ENCODE measurements at places on chromosomes 5 and 9.

DNA sequence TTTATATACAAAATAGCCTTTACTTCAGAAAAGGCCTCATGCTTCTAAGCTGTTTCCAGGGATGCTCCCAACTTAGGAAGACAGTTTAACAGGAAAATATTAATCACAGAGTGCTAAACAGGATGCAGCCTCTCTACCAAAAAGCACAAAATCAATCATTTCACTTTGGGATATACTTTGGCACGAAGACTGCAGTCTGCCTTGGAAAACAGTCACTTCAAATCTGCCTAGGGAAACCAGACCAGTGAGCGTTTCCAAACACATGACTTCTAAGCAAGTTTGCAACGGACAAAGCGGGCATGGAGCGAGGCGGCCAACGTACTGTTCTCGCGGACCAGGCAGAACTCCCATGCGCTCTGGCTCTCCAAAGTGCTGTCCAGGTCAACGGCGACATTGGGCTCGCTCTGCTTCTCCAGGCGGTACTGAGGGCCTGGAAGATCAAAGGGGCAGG lies 201.0 kb downstream of the MAPKAP1 start:
- no peak for DNase-seq

DNA sequence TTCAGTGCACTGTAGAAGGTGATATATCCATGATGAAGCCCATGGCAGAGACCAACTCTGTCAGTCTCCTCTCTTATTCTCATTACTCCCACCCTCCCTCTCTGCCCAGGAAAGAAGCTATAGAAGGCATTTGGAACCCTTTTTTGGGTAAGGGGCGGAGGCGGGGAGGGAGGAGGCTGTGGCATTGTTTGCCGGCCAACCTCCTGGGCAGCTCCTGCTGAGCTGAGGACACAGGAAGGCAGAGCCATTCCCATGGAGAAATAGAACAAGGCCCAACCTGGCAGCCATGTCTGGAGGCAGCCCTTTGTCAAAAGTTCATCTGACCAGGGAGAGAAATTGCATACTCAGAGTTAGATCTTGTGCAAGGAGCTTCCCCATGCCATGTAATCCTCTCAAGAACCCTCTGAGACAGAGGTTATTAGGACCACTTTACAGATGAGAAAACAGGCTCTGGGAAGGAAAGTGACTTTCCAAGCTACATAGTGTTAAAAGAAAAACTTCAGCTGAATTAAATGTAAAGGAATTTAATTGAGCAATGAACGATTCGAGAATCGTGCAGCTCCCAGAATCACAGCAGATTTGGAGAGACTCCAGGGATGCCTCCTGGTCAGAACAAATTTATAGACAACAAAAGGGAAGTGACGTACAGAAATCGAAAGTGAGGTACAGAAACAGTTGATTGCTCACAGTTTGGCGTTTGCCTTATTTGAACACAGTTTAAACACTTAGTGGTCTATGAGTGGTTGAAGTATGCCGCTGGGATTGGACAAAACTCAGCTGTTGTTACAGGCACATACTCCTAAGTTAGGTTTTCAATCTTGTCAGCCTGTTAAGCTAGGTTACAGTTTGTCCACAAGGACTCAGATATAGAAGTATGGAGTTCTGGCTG lies 158.6 kb downstream of the MELK start:
- no peak for DNase-seq

DNA sequence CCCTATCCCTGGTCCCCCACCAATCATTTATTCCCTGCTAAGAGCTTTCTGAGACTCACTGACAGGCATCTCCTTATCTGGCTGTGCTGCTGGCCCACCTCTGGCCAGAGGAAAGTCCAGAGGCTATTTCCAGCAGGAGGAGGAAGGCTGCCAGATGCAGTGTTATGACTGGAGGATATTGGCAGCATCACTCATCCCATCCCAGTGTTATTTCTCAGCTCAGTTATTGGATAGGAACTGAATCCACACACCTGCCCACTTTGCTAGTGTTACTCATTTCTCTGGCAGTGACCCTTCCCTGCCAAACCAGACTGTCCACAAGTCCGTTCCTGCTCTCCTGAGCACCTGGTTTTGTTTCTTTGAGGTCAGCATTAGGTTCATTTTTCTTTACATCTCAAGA lies 228.2 kb downstream of the GRIA1 start:
- no peak for DNase-seq

DNA sequence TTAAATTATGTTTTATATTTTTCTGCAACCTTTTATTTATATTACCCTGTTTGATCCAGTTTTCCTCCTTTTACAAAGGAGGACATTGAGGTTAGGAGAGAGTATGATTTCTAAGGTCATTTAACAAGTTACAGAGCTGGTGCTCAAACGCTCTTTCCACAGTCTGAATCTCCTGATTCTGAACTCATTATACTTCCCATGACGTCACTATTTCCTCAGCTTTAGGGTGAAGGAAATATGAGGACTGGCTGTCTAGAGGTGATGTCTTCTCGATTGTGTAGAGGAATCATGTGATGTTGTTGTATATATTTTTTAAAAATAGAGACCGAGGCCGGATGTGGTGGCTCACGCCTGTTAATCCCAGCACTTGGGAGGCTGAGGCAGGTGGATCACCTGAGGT lies 140.0 kb downstream of the ARHGAP26 start:
- no peak for DNase-seq

DNA sequence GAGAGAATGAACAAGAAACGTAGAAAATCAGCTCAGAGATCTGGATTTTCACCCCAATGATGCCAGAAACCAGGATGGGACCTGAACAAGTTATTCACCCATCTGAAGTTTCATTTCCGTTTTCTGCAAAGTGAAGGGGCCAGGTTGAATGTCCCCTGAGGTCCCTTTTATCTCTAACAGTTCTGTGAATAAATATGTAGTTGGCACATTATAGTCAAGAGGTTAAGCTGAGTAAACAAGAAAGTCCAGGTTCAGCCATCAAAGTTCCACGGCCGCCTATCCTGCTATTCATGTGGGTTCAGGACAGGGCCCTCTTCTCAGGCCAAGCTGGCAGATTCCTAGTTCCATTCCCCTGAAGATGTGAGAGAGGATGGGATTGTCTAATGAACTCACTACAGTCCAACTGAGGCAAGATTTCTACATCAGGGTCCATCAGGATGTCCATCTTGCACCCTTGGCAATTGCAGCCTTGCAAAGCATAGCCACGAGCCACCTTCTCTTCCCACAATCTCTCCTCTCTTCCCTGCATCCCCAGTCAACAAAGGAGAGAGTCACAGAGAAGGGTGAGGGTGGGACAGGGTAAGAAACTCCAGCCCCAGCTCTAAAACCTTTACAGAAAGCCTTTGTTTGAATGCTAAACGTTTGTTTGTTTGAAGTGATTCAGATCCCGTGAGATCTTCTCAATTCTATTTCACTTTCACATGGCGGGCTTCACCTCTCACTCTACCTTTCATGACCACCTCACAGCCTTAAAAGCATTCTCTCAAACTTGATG lies 311.0 kb downstream of the SLIT3 start:
- no peak for DNase-seq

DNA sequence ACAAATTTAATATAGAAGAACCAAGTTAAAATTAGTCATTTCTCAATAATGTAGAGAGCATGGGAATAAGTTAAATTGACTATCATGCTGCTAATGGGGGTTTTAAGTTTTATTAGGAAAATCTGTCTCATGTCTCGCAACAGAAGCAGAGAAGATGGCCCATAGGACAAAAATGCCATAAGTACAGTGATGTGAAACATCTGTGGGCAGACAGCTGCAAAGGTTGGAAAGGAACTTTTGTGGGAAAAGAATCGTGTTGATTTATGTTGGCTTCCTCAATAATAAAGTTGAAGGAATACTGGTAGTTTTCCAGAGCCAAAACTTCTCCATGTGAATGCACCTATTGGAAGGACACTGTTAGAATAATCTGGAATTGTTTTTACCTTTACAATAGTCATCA lies 44.8 kb downstream of the VCAN start:
- no peak for DNase-seq

DNA sequence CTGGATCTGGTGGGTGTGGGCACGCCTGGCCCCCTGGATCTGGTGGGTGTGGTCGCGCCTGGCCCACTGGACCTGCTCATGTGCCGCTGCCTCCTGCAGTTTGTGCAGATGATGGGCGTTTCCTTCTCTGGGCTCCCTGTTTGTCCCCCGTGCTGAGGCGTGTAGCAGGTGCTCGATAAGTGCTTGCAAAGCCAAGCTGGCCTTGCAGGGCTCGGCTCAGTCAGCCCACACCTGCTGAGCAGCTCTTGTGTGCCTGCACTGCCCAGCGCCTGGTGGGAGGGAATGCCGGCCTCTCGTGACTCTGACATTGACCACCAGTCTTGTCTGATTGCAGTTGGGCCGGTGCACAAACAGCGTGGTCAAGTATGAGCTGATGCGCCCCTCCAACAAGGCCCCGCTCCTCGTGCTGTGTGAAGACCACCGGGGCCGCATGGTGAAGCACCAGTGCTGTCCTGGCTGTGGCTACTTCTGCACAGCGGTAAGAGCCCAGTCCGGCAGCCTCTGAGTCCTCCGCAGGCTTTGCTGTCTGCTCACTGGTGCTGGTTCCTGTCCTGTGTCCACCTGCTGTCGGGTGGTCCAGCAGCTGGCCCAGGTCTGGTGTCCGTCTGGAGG lies 102.7 kb upstream of the CACNA1B start:
- no peak for DNase-seq

- DNase-seq: no peak
Observed at GRCh38 chr5:26569241-26569928, 469.0 kb downstream of the CDH9 start.

DNA sequence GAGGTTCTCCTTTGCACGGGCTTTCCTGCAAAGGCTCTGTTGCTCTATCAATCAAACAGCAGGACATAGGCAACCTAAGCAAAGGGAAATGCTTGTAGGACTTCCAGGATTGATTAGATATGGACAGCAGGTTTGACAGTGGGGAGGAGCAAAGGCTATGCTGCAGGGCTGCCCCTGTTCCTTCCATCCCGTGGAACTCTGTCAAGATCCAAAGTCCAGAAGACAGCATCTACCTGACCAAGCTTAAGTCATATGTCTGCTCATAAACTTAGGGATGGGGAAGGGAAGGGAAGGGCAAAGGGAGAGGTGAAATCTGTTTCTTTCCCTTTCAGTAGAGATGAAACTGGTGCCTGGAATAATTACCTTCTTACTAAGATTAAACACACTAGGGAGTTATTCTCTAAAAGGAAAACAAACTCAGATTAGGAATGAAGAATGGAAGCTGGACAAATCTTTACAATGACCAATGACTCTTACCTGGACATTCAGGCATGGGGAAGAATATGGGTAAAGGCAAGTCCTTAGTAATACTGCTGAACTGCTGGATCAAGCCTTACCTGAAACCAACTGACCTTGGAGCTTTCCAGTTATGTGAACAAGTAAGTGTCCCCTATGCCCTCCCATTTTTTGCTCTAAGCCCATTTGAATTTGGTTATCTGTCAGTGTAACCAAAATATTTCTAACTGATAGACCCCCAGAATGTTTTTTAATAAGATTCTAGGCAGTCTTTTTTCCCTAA lies 8.4 kb upstream of the ACOT12 start:
- DNase-seq: no peak

GRCh38 chr9:126763130-126763764 lies 41.6 kb upstream of the ZBTB43 start:
- DNase-seq: no peak

GRCh38 chr5:141778683-141779082 lies 96.7 kb upstream of the ARAP3 start:
- no peak for DNase-seq

DNA sequence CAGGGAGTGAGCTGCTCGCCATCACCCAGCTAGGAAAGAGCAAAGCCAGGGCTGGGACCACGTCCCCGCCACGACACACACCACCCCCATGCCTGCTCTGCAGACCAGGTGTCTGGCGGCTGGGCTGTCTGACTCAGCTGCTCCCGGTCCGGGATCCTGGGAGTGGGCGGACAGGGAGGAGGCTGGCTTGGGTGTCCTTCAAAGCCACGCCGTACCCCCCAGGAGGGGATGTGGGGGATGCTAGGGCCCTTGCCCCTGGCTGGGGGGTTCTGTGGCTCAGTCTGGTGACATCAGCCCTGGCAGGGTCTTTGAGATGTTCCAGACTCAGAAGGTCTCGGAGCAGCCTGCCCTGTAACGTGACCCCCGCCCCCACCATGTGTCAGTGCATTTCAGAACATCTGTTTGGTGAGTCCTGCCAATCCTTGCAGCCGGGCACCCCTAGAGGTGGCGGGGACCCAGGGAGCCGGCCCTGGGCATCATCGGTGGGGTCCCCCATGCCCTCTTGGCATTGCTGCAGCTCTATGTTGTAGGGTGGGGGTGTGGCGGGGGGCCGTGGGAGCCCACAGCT lies 62.3 kb downstream of the HMCN2 start:
- no peak for DNase-seq

DNA sequence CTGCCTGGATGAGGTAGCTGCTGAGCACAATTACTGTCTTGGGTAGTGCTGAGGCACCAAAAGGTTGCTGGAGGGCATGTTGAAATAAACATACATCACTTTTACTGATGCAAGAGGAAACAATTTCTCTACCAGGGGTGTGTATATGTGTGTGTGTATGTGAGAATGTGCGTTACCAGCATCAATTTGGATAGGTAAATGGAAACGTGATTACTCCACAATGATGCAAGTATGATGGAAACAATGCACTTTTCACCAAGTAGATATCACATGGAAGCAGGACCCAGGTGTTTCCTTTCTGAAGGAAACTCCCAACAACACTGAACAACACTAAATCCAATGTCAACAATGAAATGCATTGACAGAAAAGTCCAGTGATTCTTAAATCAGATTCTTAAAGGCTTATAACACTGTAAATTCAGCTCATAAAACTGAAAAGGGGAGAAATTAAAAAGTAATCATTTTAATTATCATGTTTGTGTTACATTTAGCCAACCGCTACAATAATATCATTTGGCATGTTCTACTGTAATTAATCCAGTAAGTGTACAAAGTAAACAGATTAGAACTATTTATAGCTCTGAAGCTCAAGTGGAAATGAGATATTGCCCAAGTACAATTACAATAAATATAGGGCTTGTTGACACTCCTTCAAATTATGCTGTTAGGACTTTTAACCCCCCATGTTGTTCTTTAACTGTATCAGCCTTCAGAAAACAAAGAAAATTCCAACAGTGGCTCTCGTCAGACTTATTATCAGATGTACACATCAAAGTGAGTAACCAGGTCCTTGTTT lies 25.3 kb downstream of the YIPF5 start:
- no peak for DNase-seq

GRCh38 chr9:26940779-26941178 lies 6.3 kb downstream of the PLAA start:
- DNase-seq: no peak
